ENCODE measurements at places on chromosomes 4 and X.
A peak's percentile ranks its signal among the peaks of the same experiment; 100 is the strongest.

GRCh38 chrX:10474913-10475568, 145.3 kb downstream of the MID1 start:
- DNase-seq = no peak
- no peaks in the 10 kb centered on the region for H3K4me1 ChIP-seq
- H3K27me3 ChIP-seq = no peaks in the 10 kb centered on the region
- H3K27ac ChIP-seq = no peak overlapping the region
- H3K4me3 ChIP-seq = no peak overlapping the region
- no peaks in the 10 kb centered on the region for H3K36me3 ChIP-seq

GRCh38 chr4:116361790-116362189, 723.6 kb downstream of the TRAM1L1 start:
- DNase-seq = no peak
- H3K4me3 ChIP-seq = no peak overlapping the region
- H3K27ac ChIP-seq = no peak overlapping the region
- no peaks in the 10 kb centered on the region for H3K27me3 ChIP-seq
- peaks cover 8% of the 10 kb centered on the region for H3K4me1 ChIP-seq

DNA sequence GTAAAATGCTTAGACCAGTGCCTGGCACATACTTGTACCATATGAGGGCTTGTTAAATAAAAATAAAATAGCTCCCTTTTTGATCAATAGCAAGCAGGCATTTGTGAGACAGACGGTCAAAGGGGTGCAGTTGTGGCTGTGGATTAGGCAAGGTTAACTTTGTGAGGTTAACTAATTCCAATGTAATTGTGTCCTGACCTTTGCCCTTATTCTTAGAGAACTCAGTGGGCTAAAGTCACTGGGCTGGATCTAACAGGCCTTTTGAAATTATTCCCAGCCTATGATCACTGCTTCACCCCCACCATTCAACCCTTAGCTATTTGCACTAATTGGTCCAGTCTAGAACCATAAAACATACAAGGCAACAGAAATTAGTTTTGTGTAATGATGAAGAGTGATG, 166.4 kb downstream of the MID1 start:
- no peak overlapping the region for H3K4me3 ChIP-seq
- H3K27ac ChIP-seq = no peak overlapping the region
- no peaks in the 10 kb centered on the region for H3K27me3 ChIP-seq
- no peaks in the 10 kb centered on the region for H3K4me1 ChIP-seq

- H3K27ac ChIP-seq = no peak overlapping the region
- peaks cover 31% of the 10 kb centered on the region for H3K36me3 ChIP-seq
- peaks cover 11% of the 10 kb centered on the region for H3K4me1 ChIP-seq
- H3K4me3 ChIP-seq = no peak overlapping the region
- peak; percentile 56 for DNase-seq
- H3K27me3 ChIP-seq = no peaks in the 10 kb centered on the region
These were observed 15.6 kb downstream of the NELFA start for GRCh38 chr4:1993169-1993516.

DNA sequence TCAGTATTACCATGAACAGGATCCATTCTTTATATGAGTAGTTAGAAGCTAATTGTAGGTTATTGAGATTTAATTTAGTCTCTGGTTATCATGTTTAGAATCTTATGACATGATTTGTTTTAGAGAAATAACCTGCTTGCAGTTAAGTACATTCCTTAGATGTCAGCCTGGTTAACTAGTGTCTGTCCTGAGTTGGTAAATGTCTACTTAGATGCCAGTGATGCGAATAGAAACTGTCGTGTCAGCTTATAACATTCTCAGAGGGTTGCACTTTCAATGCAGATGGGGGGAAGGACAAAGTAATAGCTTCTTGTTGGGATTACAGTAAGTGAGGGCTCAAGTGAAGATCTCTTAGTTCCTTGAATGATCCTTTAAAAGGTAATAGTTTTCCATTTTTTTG, 227.8 kb upstream of the SPRY1 start:
- DNase-seq = no peak
- no peaks in the 10 kb centered on the region for H3K4me1 ChIP-seq
- no peaks in the 10 kb centered on the region for H3K27me3 ChIP-seq
- H3K36me3 ChIP-seq = no peaks in the 10 kb centered on the region
- H3K4me3 ChIP-seq = no peak overlapping the region

GRCh38 chr4:87838205-87838604, 5.4 kb downstream of the MEPE start:
- H3K4me3 ChIP-seq = no peak overlapping the region
- no peaks in the 10 kb centered on the region for H3K36me3 ChIP-seq
- H3K27me3 ChIP-seq = no peaks in the 10 kb centered on the region
- no peak for DNase-seq
- peaks cover 3% of the 10 kb centered on the region for H3K4me1 ChIP-seq

DNA sequence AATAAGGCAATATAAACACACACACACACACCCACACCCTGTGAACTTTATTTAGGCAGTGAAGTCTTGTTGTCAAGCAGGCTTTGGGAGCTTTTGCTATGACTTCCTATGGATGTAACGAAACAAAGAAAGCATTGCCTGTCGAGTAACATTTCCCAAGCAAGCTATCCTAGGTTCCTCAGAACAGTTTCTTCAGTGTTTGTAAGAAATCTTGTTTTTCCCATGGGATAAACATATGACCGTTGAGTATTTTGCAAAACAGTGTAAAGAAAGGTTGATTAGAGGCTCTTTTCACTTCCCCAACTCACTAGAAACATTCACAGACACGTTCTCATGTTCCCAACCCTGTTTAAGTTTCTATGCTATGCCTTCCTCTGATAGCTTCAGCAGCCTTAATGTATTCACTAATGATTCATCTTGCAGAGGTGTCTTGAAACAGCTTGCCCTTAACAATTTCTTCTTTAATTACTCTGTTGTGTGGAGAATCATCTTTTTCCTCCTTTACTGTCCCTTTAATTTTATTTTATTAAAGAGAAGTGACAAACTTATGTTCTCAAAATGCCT, 1947.1 kb upstream of the TENM3 start:
- H3K4me1 ChIP-seq = no peaks in the 10 kb centered on the region
- no peak overlapping the region for H3K27ac ChIP-seq
- H3K36me3 ChIP-seq = no peaks in the 10 kb centered on the region

- DNase-seq = no peak
- no peak overlapping the region for H3K4me3 ChIP-seq
- H3K27ac ChIP-seq = no peak overlapping the region
- no peaks in the 10 kb centered on the region for H3K27me3 ChIP-seq
These were observed 488.7 kb downstream of the TRIML1 start for GRCh38 chr4:188627892-188628291.

DNA sequence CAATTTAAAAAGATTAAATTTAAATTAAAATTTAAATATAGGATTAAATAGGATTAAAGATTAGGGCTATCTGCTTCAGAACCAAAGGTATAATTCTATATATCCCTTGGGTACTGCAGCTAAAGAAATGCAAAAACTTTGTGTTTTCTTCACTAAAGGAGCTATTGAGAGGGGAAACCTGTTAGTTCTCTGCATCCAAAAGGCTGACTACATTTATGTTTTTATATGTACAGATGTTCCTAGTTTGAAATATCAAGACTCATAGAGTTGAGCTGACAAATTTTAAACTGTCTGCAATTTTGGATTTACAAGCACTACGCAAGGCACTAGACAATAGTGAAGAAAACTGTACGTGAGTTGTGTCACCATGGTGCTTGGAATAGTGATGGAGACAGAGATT, 95.2 kb downstream of the CEP44 start:
- DNase-seq = no peak
- no peaks in the 10 kb centered on the region for H3K36me3 ChIP-seq
- H3K27ac ChIP-seq = no peak overlapping the region
- H3K4me3 ChIP-seq = no peak overlapping the region

DNA sequence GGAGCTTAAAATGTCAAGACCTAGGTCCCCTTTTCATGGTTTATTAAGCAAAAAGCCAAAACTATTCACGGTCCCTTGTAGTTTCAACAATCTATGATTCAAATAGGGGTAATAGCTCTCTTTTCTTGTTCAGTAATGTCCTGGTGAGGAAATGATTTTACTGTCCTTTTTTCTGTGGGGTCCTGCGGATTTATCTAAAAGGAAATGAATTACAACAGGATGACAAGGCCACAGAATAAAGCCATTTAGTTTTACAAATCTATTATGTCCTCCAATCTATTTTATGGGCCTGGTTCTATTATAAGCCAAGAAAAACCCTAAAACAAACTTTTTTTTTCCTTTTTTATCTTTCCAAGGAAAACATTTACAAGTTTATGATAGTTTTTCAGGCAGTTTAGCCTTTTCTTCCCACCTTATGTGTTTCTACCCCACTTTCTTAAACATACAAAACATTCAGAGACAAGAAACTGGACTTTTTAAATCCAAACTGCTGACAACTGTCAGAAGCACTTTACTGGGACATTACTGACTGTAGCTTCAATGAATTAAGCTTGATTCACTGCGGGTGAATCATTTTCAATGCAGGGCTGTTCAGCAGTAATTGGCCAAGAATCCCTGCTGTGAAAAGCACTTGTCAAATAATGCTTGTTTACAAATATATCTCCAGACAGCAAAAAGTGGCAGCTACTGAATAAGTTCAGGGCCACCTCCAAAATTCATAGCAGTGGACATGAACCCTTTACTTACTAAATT, 4.3 kb downstream of the EPHA5 start:
- H3K27ac ChIP-seq = no peak overlapping the region
- H3K36me3 ChIP-seq = no peaks in the 10 kb centered on the region
- peaks cover 61% of the 10 kb centered on the region for H3K27me3 ChIP-seq
- H3K4me1 ChIP-seq = peaks cover 34% of the 10 kb centered on the region
- H3K4me3 ChIP-seq = no peak overlapping the region
- DNase-seq = no peak

GRCh38 chr4:52861171-52861823, 820 bp upstream of the RASL11B start:
- H3K36me3 ChIP-seq = peaks cover 3% of the 10 kb centered on the region
- no peak for DNase-seq
- peak overlapping the region; percentile 70 for H3K4me3 ChIP-seq

DNA sequence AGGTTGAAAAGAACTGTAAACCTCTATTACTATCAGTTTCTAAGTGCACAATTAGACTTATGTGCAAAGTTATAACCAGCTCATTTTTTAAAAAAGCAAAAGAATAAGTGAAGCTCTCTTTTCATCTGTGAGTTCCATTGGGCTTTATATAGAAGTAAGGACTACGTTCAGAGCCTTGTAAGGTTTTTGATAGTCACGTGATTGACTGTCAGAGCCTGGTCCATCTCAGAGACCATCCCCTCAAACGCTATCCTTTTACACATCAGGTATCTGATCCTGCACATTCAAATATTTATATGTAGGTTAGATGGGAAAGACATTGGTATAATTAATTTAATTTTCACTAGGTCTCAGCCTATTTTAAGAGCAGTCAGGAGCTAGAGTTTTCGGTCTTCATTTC, 279.3 kb downstream of the INPP4B start:
- H3K27ac ChIP-seq = no peak overlapping the region
- no peak for DNase-seq
- no peak overlapping the region for H3K4me3 ChIP-seq
- H3K27me3 ChIP-seq = no peaks in the 10 kb centered on the region
- H3K36me3 ChIP-seq = no peaks in the 10 kb centered on the region

GRCh38 chrX:109995155-109995554, 7.8 kb upstream of the TMEM164 start:
- no peaks in the 10 kb centered on the region for H3K36me3 ChIP-seq
- no peak for DNase-seq
- H3K27me3 ChIP-seq = no peaks in the 10 kb centered on the region
- H3K27ac ChIP-seq = no peak overlapping the region
- peaks cover 4% of the 10 kb centered on the region for H3K4me1 ChIP-seq

DNA sequence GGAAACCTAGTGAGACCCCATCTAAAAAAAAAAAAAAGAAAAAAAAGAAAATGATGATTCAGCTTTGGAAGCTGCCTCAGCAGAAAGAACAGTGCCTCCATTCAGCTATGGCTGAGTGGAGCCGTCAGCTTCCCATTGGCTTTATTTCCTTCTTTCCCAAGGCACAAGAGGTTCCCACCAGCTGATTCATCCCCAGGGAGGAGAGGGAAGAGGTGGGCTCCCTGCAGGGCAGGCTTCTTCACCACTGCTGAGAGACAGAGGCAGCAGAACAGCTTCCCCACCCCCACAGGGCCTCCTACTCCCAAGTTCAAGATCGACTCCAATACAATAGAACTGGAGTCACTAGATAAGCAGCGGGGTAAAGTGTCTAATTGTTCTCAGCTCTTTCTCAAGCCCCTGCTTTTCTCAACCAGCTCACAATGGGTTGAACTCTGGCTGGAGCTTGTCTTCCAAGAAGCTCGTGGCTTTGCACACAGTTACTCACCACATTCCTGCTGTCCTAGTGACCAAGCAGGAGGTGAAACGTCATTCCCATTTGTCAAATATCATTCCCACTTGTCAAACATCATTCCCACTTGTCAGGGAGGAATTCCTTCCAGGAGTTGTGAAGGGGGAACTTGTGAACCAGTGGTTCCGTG, 47.8 kb downstream of the FHDC1 start:
- no peak overlapping the region for H3K27ac ChIP-seq
- no peaks in the 10 kb centered on the region for H3K4me1 ChIP-seq
- DNase-seq = no peak

DNA sequence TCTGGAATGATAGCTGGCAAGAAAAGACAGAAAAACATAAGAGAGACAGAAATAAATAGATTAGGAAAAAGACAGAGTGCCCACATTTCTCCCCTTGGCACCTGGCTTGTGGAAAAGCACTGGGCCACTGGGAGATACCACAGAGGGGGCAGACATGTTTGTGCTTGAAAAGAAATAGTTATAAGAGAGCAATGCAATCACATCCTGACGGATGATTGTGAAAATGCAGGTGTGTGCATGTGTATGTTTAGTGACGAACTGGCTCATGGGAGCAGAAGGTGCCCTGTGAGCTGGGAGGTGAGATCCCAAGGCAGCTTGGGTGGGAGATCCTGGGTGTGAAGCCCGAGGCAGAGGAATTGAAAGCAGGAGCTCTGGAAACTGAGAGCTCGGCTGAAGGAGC, 617.9 kb downstream of the BCOR start:
- H3K27me3 ChIP-seq = no peaks in the 10 kb centered on the region
- H3K36me3 ChIP-seq = no peaks in the 10 kb centered on the region
- H3K4me1 ChIP-seq = peaks cover 15% of the 10 kb centered on the region

GRCh38 chrX:31420302-31420701, 348.5 kb upstream of the FTHL17 start:
- no peak overlapping the region for H3K4me3 ChIP-seq
- no peaks in the 10 kb centered on the region for H3K36me3 ChIP-seq
- H3K27ac ChIP-seq = no peak overlapping the region
- no peak for DNase-seq

DNA sequence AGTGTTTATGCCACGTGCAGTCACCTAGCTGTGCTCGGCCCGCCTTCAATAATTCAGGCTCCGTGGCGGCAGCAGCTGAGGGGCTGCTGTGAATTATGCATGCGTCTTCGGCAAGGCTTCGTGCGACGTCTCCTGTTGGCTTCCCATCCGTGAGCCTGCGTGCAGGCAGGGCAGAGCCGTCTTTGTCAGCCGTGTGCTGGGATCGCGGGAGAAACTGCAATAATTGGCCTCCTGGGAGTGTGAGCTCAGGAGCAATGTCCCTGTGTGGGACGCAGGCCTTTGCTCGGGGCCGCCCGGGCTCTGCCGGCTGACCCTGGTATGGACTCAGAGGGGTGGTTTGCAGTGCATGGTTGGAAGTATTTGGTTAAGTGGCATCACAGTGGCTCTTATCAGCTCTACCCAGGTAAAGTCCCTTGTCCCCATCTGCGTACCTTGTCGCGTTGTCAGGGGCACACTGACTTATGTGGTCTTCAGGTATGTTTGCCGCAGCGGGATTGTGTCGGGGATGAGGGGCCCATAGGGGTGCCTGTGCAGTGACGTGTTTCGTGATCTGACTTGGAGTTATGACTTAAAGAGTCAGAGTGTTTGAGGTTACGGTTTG, 34.5 kb upstream of the HGFAC start:
- peaks cover 6% of the 10 kb centered on the region for H3K36me3 ChIP-seq
- H3K4me1 ChIP-seq = peaks cover 29% of the 10 kb centered on the region
- H3K4me3 ChIP-seq = no peak overlapping the region
- DNase-seq = peak; percentile 43
- no peak overlapping the region for H3K27ac ChIP-seq
- no peaks in the 10 kb centered on the region for H3K27me3 ChIP-seq
